ENCODE measurements at places on chromosomes 1 and 21.

DNA sequence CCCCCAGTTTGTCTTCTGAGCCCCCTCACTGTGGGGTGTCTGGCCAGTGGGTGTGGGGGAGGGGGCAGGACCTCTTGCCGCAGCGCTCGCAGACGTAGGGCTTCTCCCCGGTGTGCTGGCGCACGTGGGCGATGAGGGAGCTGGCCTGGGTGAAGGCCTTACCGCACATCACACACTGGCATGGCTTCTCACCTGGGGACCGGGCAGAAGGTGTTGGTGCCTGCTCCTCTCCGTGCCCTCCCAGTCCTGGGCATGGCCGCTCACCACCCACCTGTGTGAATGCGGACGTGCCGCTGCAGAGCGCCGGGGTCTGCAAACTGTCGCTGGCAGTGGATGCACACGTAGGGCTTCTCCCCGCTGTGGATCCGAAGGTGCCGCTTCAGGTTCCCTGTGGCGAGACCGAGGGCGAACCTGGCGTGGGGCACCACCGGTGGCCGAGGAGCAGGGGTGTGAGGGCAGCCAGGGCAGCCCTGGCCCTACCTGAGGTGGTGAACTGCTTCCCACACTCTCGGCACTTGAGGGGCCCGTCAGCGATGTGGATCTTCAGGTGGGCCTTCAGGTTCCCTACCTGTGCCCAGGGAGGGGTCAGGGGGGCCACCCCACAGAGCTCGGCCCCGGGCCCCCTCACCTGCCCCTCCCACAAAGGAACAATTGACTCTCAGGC lies 32.4 kb downstream of the ZBTB17 start:
- DNase-seq, result no peak

DNA sequence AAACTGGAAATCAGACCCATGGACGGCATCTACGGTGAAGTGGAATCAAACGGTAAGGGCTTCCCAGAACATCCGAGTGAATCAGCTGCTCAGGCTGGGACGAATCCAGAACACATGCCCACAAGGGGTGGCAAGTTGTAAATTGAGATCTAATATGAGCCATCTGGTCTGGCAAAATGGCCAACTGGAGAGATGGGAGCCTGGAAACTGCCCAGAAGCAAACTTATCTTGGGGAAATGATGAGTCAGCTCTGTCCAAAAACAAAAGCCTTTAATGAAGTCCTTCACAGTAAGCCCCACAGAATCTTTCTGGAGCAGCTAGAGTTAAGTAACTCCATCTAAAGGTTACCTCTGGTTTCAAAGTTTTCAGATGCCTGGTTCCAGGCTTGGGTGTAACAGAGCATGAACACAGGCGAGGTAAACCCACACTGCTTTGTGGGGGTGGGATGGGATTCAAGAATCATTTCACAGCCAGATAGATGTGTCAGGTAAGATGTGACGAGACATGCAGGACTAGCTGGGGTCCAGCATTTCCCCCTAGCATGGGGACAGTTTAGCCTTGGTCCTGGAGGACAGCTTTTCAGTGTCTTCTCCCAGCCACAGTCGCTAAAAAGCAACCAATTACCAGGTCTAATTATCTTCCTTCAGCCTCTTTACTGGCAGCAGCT lies 10.5 kb upstream of the SRP9 start:
- DNase-seq, result no peak

- DNase-seq, result no peak
These were observed 44.0 kb downstream of the URB1 start for GRCh38 chr21:32348604-32349332.

GRCh38 chr1:222171005-222171404 lies 376.9 kb downstream of the HHIPL2 start:
- no peak for DNase-seq

GRCh38 chr1:61566177-61566576 lies 158.8 kb downstream of the TM2D1 start:
- DNase-seq, result no peak

DNA sequence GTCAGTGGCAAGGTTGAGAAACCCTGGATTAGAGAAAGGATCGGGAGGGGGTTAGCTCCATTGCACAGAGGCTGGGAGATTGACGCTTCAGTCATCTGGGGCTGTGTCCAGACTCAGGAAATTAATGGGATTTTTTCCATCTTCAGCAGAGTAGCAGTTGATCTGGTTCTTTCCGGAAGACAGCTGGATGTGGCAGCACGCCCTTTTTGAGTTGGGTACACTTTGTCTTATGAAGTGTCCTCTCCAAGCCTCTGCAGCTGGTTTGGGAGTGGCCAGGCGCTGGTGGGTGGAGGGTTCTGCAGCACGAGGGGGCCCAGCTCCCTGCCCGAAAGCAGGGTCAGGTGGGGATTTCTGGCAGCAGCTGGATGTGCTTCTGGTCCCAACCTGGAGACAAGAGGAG lies 95.1 kb downstream of the TAS1R2 start:
- no peak for DNase-seq

DNA sequence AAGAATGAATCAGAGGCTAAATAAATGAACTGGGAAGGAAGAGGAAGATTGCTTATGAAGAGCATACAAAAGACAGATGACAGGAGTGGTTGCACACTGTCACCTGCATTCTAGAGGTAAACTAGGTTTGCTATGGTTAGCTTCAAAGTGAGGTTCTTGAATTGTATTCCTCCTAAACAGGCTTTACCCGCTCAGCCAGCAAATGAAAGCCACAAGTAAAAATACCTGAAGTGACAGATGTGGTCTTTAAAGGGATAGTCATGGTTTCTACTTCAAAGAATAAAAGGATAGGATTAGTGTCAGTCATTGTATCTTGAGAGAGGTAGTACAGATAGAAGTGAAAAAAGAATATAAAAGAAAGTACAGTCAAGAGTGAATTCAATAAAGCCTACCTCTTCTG lies 32.4 kb upstream of the PRDX6 start:
- no peak for DNase-seq

- peak; percentile 43 for DNase-seq
These were observed 2.7 kb upstream of the KCNJ9 start for GRCh38 chr1:160078512-160079195.

DNA sequence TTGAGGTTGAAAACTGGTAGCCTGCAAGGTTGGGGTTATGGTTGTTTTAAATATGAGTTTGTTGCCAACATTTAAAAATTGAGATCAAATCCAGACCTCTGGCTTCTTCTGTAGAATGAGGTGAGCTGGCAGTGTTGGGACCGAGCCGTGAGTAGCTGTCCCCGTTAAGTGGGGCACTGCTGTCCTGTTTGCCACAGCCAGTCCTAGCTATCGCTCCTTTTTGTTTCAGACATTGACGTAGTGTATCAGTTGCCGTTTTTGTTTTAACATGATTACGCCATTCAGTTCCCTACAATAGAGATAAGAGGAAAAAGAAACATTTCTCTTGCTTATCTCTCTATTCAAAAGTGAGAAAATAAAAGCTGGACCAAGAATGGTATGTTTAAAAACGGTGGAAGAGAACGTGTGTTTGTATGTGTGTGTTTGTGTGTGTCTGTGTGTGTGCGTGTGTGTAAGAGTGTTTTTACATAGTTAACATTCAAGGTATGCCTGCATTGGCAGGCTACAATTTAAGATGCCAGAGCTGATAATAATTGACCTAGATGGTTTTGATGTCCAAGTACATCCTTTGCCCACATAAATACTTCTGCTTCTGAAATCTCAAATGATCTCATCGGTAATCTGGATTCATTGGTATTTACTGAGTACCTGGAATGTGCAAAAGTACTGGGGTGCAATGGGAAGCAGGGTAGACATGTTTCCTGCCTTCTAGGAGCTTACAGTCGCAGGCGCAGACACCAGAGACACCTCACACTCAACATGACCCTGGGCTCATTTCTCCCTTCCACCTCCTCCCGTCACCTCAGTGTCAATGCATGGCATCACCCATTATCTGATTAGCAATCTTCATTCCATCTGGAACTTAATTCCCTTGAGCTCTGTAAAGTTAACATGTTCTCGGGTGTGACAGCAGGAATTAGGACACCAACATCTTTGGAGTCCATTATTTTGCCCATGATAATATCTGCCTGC lies 65.8 kb downstream of the HUNK start:
- DNase-seq, result no peak

- DNase-seq, result peak; percentile 46
These were observed at the start of gene FAAH for GRCh38 chr1:46394108-46394871. TSS of gene FAAH (plus strand) at chr1:46394317. CDS start at chr1:46394349, 32 bp downstream.

- no peak for DNase-seq
These were observed 76.2 kb downstream of the MDM4 start for GRCh38 chr1:204592246-204592948.

DNA sequence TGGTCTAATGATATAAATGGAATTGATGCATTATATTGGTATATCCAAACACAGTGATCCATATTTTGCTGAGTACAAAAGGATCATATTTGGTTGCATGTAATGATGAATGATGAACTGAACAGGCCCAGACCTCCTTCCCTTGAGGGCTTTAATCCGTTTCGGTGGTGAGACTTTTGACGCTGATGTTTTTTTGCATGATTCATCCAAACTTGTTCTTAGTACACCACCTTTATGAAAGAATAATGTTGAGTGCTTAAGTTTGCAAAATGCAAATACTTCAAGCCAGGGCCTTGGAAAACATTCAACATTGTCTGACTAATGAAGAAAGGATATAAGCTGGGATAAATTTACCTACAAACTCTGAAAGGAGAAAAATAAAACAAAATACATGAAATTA lies 19.2 kb downstream of the HOOK1 start:
- no peak for DNase-seq

DNA sequence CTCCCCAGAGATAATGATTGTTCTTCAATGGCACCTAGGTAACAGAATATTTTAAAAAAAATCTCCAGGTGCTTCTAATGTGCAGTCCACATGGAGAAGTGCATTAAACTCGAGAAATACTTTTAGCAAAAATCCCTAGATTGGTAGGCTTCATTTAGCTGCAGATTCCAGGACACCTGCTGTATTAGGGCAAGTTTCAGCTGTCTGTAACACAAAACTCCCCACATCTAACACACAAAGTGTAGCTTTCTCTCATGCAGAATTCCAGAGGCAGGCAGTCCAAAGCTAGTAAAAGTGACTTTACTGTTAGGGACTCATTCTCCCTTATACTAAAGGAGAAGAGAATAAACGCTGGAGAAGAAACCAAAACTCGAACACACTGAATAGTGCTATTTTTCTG lies 1414.3 kb upstream of the B3GALT2 start:
- DNase-seq, result no peak

GRCh38 chr1:149843431-149844041 lies 55.8 kb upstream of the BOLA1 start:
- DNase-seq, result no peak

DNA sequence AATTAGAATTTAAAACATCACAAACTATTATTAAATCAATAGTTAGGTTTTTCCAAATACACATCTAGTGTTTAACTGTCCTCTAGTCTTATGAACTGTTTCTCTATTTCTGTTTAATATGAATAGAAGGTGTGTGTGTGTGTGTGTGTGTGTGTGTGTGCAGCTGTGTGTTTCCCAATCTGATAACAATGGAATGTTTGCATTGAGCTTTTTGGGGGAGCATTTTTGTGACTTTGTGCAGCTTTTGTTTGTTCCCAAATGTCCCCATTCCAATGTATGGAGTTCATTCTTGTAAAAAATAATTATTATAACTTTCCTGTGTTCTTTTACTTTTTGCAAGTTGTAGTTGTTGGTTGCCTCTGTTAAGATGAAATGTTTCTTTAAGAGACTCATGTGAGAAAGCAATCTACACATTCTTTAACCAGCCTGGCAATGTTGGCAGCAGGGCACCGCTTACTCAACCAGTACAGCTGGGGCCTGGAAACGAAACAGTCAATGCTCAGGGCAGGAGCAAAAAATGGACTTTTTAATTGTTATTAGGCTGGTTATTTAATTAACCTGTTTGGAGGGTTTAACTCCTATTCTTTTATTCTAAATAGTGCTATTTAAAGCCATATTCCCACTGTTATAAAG lies 354.3 kb downstream of the SRGAP2C start:
- no peak for DNase-seq

- DNase-seq, result no peak
These were observed 50.3 kb downstream of the MYSM1 start for GRCh38 chr1:58649555-58649954.

DNA sequence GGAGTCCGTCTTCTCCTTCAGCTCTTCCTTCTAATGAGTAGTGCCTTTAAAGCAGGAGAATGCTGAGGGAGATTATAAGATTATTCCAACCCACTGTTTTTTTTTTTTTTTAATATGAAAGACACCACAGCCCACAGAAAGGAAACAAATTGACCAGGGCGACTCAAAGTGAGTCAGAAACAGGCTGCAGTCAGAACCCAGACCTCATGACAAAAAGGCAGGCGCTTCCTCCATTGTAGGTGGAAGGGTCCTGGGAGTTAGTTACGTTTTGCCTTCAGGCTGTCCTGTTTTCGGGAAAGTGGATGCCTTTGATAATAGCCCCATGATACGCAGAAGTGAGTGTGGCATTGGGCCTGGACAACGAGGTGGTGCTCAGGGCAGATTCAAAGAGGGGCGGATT lies 21.0 kb downstream of the PLXNA2 start:
- no peak for DNase-seq

DNA sequence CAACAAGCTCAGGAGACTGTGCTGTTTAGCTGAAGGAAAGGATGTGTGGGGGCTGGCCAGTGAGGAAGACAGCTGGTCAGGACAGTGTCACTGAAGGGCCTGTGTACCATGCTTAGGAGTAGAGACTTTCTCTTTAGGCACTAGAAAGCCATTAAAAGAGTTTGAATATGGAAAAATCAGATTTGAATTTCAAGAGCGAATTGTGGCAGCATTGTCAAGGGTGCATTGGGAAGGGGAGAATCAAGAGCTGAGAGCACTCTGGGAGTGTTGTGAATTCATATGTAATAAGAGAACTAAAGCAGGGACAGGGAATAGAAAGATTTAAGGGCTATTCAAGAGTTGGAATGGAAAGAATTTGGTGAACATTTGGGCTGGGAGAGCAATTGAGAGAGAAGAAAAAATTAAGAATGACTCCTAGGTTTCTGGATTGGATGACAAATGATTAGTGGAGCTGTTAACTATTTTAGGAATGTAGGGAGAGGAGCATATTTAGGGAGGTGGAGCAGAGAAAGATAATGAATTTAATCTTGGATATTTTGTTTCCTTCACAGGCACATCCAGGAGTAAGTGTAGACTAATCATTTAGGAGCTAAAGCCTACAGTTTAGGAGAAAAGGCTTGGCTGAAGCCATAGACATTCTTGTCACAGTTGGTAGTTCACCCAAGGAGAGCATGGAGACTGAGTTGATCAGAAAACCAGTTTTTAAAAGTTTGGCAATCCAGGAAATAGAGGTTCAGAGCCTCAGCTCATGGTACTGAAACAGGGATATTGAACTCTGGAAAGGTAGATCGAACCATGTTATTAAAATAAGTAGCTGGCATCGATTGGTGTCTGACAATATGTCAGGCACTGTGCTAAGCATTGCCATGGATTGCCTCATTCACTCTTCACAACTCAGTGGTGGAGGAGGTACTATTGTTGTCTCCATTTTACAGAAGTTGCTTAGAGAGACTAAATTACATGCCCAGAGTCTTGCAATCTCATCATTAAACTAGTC lies 23.1 kb upstream of the TOR3A start:
- no peak for DNase-seq

GRCh38 chr21:38349977-38350376 lies 93.2 kb downstream of the KCNJ15 start:
- DNase-seq, result no peak

Measured in naive B cell (primary cell).